Hindlimb muscle (tissue), 1 donor: ENCODE measurements at places on chromosomes 5 and 9.
A peak's percentile ranks its signal among the peaks of the same experiment; 100 is the strongest.

DNA sequence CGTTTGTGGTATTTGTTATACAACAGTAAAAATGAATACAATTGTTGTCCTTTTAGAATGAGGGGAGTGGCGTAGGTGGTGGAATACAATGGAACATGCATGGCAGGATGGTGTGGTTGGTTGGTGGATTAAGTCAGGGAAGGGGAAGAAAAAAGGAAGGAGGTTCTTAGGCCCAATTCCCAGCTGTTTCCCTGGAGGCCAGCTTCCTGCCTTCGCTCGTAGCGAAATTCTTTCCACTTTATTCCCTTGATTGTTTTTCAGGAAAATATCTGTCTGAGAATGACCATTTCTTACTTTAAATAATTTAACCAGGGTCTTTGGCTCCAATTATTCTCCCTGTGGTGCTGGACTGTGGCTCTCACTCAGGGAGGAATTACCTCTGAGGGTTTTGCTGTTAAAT lies 24.1 kb upstream of the DMAC1 start:
- peak; percentile 32 for DNase-seq

DNA sequence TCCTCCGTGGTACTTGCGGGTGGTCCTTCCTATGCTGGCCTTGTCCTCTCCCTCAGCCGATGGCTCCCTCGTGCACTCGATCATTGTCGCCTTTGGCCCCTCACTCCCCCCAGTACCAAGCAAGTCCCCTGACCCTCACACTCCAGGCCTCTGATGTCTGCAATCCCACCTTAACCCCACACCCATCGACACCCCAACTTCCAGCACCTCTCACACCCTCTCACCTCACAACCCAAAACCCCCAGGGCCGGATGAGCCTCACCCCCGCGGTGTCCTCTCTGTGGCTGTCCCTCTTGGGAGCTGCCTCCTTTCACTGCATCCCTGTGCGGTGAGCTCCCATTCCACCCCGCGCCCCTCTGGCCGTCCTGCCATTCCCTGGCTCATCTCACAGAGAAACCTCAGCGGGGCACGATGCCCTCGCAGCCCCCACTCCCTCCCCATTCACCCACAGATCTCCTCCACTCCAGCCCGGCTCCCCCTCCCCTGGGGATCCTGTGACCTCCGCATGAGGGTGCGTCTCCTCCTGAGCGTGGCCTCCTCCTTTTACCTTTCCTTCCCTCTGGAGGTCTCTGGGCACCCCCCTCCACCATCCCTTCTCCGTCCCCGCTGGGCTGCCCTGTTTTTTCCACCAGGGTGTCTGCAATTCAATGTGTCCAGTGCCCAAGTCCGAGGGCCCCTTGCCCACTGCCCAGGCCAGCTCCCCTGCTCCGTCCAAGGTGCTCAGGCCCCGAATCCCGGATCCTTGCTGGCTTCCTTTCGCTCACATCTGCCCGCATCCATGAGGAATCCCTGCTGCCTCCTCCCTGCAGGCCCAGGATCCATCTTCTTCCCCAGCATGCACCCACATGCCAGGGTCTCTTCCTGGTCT lies 15.8 kb upstream of the RNU6ATAC start:
- no peak for DNase-seq

GRCh38 chr5:139473105-139473504 lies 2.3 kb downstream of the SMIM33 start:
- no peak for DNase-seq

GRCh38 chr5:2261004-2261703 lies 378.4 kb upstream of the IRX4 start:
- DNase-seq = no peak

GRCh38 chr5:129125819-129126218 lies 31.3 kb downstream of the ISOC1 start:
- no peak for DNase-seq

GRCh38 chr9:78406933-78407332 lies 110.0 kb downstream of the PSAT1 start:
- DNase-seq = no peak

DNA sequence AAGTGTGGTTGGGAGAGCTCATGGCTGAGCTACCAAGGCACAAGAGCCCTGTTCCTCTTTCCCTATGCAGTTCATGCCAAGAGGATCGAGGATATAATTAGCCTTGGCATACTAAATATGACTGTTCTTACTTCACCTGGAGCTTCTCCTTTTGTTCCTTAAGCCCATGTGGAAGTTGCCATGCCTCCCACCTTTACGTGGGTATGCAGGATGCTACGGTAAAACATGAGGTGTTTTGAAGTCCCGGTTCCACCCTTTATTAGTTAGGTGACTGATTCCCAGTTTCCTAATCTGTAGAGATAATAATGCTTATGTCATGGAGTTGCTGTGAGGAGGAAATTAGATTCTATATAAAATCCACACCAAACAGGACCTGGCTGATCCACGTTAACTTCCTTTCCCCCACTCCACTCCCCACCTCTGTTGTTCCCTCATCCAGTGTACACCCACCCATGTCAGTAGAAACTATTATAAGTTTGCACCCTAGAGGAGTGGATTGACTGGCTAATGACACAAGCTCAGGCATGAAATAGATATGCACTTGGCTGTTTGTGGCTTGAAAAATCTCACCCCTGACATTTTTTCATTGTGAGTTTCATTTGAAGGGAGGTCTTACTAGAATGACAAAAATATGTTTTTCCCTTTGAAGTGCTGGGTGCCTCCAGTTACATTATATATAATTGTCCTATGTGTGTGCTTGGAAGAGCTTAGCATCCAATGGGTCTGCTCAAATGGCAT lies 36.8 kb upstream of the SHOC1 start:
- no peak for DNase-seq

DNA sequence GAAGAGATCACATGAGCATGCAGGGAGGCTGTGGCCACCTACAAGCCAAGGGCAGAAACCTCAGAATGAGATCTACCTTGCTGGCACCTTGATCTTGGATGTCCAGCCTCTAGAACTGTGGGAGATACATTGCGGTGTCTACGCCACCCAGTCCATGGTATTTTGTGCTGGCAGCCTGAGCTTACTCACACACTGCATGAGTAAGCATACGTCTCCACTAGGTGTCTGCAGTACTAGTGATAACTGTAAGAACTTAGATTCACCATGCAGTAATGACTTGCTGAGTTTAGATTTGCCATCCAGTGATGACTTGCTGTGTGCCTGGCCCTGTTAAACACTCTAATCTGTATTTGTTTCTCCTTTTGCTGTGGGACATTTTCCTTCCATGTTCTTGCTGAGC lies 417.7 kb downstream of the GADD45G start:
- DNase-seq = no peak
